IPS-NIHi11 (cell line): ENCODE measurements at places on chromosomes 7 and 10.

DNA sequence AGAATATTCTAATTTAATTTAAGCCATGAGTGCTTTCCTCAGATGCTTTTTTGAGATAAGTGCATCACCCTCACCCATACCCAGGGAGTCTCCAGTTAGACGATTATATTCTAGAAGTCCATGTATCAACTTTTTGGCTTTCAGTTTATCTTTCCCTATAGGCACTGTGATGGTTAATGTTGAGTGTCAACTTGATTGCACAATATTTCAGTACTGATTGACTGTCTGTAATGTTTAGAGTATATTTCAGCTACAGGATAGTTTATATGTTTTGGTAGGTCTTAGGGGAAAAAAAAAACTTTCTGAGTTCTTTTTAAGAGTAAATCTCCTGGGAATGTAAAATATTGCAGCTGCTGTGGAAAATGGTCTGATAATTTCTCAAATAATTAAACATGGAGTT lies 535.4 kb downstream of the ADRA2A start:
- DNase-seq: no peak

- DNase-seq: no peak
Measured at GRCh38 chr7:82539969-82540368, 96.4 kb upstream of the CACNA2D1 start.

GRCh38 chr7:29924006-29924405 lies 65.6 kb downstream of the SCRN1 start:
- DNase-seq: no peak

GRCh38 chr7:95520136-95520535 lies 34.4 kb downstream of the ASB4 start:
- DNase-seq: no peak

DNA sequence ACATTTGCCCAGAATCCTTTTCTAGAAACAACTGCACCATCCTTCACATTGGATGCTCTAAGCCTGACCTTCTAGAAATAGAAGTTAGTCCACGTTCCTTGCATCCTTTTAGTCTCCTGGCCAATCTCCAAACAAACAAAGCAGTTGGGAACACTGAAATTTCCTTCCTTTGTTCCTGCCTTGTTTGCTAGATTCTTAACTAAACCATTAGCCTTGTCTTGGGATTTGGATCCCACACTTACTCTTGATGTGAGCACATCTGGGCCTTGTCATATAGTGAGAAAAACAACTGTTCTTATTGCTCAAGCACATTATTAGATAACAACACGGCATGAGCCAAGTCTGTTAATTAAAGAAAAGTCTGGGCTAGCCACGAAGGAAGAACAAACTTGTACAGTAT lies 319.3 kb upstream of the GHITM start:
- no peak for DNase-seq

- no peak for DNase-seq
Measured at GRCh38 chr7:15780271-15780670, 93.8 kb upstream of the MEOX2 start.

DNA sequence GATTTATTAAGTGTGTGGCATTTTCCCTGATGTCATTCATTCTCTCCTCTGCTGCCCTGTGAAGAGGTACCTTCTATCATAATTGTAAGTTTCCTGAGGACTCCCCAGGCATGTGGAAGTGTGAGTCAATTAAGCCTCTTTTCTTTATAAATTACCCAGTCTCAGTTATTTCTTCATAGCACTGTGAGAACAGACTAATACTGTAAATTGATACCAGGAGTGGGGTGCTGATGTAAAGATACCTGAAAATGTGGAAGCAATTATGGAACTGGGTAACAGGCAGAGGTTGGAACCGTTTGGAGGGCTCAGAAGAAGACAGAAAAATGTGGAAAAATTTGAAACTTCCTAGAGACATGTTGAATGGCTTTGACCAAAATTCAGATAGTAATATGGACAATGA lies 711.8 kb upstream of the GRM3 start:
- no peak for DNase-seq
